ENCODE measurements at places on chromosomes 16 and 17.

GRCh38 chr17:2564877-2565276 is 28.6 kb upstream of the PAFAH1B1 start:
- no peak for DNase-seq

DNA sequence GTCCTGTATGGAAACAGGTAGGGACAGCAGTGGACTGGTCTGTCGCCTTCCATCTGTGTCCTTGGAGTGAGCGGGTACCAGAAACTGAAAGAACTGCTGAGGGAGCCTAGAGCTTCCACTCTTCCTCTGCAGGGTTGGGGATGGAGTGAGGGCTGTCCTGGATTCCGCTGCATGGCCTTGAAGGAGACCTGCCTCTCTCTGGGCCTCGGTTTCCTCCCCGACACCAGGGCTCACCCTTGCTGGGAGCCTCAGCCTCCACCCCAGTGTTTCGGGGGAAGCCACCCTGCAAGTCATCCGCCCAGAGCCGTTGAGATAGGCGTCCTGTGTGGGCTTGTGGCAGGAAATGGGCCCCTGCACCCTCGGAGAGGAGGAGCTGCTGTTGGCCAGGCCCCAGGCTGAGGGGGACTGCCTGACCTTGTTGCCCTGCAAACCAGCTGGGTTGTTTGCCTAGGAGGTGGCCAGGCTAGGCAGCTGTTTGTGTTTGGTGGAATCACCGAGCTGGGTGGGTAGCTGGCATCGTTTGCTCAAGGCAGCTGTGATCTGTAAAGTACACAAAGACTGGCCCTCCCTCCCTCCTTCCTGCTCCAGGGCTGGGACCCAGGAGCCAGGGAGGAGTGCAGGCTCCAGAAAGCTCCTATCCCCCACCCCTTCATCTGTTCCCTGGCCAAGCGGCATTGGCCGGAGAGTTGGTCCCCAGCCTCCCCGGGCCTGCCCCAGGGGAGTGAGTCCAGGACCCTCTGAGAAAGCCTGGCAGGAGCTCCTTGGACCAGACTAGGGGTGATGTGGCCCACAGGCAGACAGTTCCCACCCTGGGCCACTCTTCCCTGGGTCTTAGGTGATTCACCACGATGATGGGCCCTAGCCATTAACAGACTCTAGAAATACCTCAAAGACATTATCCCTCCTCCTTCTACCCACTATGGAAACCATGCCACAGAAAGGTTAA is 1.3 kb downstream of the RAB37 start:
- DNase-seq, result no peak

DNA sequence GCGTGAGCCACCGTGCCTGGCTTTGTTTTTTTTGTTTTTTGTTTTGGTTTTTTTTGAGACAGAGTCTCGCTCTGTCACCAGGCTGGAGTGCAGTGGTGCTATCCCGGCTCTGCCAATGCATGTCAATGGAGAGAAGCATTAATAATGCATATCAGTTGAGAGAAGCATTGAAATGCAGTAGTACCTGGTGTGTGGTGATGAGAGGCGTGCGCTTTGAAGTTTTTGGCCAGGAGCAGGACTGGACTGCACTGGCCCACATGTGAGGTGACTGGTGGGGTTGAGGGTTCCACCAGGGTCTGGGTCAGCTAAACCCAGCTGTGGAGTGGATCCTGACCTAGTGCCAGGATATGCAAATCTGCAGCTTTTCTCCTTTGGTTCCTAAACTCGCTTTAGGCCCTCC is 5.4 kb downstream of the SP2 start:
- DNase-seq, result no peak

- DNase-seq, result no peak
Observed at GRCh38 chr16:4511441-4512082, 27.0 kb downstream of the CDIP1 start.

- DNase-seq, result no peak
Observed at GRCh38 chr17:12078791-12079190, 58.1 kb downstream of the MAP2K4 start.

DNA sequence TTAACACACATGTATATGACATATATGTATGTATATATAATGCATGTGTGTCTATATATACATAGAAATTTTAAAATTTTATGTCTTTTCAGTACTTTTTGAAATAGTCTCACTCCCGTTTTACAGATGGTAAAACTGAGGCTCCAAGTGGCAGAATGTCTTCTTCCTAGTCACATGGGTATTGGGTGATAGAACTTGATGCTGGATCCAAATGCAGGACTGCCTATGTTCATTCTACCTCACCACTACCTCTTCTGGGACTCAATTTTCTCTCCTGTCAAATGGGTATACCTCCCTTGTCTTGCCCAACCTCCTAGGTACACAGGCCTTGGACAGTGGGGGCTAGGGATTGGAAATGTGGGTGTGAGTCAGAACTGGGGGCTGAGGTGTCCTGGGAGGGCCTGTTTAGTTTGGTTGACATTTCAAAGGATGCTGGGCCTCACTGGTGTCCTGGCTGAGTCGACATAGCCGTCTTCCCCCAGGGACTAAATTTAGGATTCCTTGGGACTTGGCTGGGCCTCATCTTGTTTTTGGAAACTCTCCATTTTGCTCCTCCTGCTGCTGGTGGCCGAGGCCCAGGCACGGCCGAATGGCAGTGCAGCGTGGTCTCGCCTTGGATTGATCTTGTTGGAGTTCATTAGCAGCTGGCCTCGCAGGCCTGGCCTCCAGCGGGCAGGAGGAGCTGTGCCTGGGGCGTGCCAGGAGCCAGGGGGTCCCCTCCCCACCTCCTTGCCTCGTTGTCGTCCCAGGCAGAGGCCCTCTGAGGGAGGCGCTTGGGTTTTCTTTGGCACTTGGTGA is 25.9 kb downstream of the NKD1 start:
- DNase-seq, result no peak

- DNase-seq, result no peak
Observed at GRCh38 chr16:74090871-74091270, 205.7 kb upstream of the PSMD7 start.

GRCh38 chr16:72644911-72645310 is 403.0 kb downstream of the ZFHX3 start:
- DNase-seq, result no peak

DNA sequence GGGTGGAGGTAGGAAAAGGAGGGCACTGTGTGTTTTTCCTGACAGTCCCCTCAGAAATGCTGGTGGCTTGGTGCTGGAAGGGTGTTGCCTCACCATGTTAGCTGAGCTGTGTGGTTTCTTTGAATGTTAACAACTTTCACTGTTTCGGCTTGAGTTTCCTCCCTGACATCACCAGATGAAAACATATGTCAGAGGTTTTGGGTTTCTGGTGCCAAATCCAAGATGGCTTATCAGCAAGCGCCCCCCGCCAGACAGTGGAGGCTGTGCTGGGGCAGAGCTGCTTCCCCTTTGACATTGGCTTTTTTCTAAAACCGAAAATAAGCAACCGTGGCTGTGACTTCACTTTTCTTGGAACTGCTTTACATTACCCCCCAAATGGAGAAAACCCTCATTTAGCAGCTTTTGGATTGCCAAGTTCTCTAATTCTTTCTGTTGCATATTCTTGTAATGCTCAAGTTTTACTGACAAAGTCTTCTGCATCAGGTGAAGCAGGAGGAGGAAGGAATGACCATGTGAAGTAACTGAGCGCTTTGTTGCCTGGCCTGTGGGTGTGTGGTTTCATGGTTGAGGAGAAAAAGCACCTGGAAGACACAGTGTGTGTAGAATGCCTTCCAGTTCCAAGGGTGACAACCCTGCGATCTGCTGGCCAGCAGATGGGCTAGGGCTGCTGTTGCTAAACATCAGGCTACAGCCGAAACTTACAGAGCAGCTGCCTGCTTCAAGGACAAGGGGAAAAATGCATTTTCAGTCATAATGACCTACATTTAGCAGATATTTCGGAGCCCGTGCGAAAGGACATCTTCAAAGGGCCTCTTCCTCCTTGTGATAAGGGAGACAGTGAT is 9.7 kb downstream of the RMI2 start:
- no peak for DNase-seq

- DNase-seq, result no peak
Observed at GRCh38 chr16:30715750-30716445, 16.9 kb downstream of the SRCAP start.

DNA sequence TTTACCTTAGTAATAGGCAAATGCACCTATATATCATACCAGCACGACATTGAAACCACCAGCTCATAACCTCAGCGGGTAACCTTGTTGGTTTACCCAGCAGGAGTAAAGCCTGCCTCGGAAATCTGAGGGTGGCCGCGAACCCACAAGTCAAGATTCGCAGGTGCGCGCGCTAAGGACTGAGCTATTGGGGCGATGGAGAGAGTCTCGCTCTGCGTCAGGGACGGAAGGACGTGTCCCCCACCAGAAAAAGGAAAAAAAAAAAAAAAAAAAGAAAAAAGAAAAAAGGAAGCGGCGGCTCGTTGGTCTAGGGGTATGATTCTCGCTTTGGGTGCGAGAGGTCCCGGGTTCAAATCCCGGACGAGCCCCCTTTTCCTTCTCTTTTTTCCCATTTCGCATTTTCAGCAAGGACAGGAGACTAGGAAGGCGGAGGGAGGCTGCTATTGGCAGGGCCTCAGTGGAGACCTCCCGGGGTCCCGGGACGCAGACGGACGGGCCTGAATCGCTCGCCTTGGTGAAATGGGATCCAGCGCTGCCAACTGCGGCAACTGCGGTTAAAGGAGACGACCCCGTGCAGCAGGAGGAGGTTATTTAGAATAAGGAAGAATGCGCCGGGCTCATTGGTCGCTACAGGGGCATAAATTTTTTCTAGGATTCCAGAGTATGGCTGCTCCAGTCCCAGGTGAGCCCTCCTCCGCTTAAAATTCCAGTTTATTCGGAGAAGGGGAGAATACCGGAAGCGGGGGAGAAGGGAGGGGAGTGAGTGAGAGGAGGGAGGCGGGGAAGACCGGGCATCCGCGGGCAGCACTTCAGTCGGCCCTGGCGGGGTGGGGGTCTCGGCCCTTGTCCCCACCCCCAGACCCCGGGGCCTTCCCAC is at the start of gene OR1F1:
Gene OR1F1 (plus strand): TSS at position 407 of the 877 bp plus-strand sequence.
- peak; percentile 39 for DNase-seq

- DNase-seq, result no peak
Observed at GRCh38 chr16:20798364-20798763, 7.9 kb downstream of the ERI2 start.

GRCh38 chr17:4180791-4181190 is 37.8 kb downstream of the CYB5D2 start:
- no peak for DNase-seq

- DNase-seq, result no peak
Observed at GRCh38 chr16:21302898-21303528, 24.9 kb upstream of the CRYM start.

- DNase-seq, result peak; percentile 17
Observed at GRCh38 chr17:36089888-36090836, at the start of gene CCL3. Gene CCL3 (minus strand): TSS chr17:36090143. CDS start chr17:36090058, 85 bp downstream.

- DNase-seq, result peak; percentile 53
Observed at GRCh38 chr17:80805032-80805751, 186.4 kb upstream of the CHMP6 start.

GRCh38 chr17:32688221-32688620 is 188.7 kb downstream of the MYO1D start:
- DNase-seq, result no peak

GRCh38 chr16:35184356-35184870 is 1725.0 kb downstream of the TP53TG3F start:
- DNase-seq, result no peak

DNA sequence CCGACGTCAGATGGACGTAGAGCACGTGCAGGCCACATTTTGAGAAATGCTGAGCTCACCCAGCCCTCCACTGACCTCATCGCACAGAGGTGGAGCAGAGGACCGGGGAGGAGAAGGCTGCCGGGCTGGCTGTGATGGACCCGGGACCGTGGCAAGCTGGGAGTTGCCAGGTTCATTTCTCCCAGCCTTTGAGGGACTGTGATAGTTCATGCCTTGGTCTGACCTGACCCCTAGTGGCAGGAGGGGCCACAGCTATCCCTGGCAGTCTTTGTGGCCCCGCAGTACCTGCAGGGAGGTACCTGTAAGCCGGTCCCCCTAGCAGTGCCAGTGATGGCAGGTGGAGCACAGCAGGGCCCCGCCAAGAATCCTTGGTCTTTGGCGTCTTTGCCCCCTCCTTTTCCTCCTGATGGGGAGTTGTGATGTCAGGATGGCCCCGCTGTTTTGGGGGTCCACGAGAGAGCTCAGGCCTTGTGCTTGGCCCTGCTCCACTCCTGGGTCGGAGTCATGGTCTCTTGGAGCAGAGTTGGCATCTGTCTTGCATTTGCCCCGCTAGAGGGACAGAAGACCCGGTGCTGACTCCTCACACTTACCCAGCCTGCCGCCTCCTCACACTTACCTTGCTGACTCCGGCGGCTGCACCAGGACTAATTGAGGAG is 50.4 kb downstream of the OR1D5 start:
- DNase-seq, result no peak

GRCh38 chr17:55090079-55090492 is 121.5 kb downstream of the STXBP4 start:
- peak; percentile 51 for DNase-seq

DNA sequence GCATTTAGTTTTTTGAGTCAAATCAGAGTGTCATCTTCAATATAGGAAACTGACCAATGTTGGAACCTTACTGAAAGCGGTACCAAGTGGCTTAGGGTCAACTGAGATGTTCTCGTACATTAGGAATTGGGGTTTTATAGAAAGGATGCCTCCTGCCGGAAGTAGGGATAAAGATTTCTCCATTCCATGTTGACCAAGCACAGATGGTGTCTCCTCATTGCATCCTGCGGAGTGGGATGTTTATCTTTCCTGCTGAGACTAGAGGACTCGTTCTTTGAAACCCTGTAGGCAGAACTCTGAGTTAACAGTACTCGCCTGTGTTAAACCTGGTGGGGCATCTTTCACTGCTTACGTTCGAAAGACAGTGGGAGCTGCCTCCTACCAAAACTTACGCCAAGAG is 1.4 kb downstream of the SHISA6 start:
- DNase-seq, result no peak

- DNase-seq, result no peak
Observed at GRCh38 chr17:34067011-34067410, 188.1 kb upstream of the CCL2 start.

DNA sequence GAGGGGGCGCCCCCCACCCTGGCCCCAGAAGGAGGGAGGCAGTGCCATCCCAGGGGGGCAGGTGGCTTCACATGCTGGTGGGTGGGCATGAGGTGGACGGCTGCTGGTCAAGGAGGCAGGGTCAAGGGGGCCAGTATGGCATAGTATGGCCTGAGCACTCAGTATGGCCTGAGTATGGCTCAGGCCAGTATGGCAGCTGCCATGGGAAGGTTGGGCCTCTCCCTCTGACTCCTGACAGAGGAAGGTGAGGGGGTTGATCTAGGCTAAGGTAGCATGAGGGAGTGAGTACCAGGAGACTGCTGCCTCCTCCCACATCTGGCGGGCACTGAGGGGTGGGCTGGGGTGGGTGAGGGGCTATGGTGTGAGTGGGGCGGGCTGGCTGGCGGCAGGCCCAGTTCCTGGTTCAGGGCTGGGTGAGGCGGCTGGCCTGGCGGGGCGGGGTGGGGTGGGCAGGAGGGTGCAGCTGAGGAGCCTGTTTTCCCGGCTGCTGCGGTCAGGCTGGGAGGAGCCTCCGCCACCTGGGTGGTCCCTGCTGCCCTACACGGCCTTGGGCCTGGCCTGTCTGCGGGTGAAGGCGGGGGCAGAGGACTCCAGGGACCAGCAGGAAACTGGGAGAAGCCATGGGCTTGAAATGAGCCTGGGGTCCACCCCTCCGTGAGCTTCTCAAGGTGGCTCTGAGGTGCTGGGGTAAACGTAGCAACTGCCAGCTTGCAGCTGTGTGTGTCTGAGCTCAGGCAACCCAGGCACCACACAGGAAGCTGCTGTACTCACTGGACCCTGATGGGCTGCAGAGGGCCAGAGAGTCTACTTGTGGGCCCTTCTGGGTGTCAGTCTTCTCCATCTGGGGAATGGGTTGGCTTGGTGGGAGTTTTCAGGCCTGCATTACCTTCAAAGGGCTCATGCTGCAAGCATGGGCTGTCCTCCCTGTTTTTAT is 57.0 kb downstream of the RAI1 start:
- DNase-seq, result no peak
